Stimulated activated CD4-positive, alpha-beta T cell treated with anti-CD3 and anti-CD28 coated beads, Interleukin-1b, Interleukin-23, amount 100 ng/mL, for 4 hours (primary cell): ENCODE measurements at places on chromosomes 5 and 9.

DNA sequence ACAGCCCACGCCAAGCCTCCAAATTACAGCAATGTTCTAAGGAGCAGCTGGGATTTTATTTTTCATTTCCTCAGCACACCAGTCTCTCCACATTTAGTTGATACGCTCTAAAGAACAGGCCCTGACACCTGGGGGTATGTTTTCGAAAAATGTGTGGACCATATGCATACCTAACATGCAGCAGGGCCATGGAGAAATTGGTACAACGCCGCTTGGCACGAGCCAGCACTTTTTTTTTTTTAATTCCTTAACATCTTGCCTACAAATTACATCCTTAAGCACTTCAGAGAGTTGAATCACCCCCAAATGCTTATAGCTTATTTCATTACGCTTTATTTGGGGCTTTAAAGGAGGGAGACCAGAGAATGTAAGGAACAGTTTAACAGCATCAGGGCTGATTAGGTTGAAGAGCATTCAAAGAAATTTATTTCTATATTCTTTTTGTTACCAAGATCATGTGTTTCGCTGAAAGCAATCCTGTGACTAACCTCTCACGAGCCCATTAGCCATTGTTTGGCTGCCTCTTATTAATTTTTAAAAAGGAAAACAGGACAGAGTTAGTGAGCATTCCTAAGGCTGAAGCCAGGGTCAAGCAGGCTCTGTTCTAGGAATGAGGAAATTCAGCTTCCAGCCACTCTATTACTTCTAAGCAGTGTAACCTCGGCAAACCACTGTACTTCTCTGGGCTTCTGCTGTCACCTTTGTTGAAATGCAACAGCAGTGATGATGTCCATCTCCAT, 173.8 kb downstream of the ACTL7B start:
- DNase-seq = no peak

- DNase-seq = no peak
Observed at GRCh38 chr9:88733651-88734421, 198.9 kb downstream of the NXNL2 start.

DNA sequence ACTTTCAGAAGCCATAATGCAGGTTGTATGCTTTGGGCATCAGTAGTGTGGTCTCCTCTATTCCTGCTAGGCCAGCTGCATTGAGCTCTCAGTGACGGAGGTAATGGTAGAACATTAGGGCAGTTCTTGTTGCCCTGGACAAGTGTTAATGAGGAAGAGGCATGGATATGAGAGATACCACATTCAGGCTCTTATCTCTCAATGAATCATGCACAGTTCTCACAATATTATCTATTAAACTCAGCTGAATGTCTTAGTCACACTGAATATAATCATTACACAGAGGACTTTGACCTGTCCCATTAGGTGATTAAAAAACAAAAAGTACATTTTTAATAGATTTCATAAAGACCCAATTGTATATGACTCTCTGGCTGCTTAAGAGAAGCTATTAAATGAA, 76.6 kb upstream of the SSBP2 start:
- DNase-seq = no peak

DNA sequence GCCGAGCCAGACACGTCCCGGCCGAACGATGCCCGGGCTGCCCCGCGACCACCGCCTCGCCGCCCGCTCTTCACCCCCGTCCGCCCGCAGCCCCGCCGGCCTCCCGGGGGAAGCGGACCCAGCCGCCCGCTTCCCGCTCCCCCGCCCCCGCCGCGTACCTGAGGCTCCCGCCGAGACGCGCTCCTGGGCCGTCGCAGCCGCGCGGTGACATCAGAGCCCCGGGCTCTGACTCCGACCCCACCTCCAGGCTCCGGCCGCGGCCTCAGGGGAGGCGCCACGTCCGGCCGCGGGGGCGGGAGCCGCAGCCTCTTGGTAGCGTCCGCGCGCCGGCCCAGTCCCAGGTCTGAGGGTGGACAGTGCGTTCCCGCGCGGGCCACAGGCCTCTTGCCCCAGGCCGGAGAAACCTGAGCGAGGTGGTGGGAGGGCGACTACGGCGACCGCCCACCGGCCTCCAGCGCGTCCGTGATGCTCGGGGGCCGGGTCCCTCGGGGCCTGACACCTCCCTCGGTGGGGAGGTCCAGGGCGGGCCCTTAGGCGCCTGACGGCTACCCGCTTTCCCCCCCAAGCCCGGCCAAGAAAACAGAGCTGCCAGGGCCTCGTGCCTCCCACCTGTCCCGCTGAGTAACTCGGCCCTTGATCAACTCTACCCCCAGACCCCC, at the start of gene SHROOM1:
SHROOM1 (minus strand) TSS at position 212 of the 659 bp plus-strand sequence. CDS start 4,507 bp downstream, outside the sequence.
- no peak for DNase-seq

- DNase-seq = no peak
Observed at GRCh38 chr9:19358701-19359100, 21.3 kb downstream of the RPS6 start.

DNA sequence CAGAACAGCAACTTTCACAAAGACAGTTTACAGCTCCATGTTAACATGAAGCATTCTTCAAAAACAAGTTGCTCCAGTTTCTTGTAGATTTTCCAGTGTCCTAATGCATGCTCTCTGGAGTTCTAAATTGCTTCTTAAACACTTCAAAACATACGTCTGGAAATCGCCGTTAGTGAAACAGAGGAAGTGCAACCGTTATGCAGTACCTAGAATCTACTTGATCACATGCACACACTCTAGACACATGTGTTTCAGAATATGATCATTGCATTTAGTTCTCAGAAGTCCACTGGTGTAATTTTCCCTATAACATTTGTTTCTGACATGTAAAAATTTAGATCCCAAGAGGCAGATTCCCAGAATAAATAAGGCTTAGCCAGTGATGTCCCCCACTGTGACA, 41.1 kb upstream of the RUFY1 start:
- no peak for DNase-seq

DNA sequence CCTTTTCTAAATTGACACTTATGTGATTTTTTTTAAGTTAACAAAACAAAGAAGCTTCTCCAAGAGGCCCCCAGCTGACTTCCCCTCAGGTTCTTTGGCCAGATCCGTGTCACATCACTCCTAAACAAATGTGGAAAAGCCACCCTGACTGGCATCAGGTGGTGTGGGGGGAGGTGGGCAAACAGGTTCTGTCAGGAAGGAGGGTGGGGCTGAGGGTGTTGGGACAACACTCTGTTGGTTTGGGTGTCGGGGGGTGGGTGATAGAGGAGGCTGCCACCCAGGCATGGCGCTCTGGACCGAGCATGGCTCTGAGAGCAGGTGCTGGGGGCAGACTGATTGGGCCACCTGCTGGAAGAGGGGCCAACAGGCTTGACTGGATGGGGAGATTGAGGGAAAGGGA, 210.9 kb downstream of the HSPA4 start:
- no peak for DNase-seq

- peak; percentile 17 for DNase-seq
Observed at GRCh38 chr5:74640954-74641734, 616 bp upstream of the ENC1 start.

GRCh38 chr5:148523139-148523538, 131.2 kb downstream of the HTR4 start:
- no peak for DNase-seq

- no peak for DNase-seq
Observed at GRCh38 chr5:173907686-173908371, 19.7 kb downstream of the CPEB4 start.
